ENCODE measurements at places on chromosomes 3 and 15.

DNA sequence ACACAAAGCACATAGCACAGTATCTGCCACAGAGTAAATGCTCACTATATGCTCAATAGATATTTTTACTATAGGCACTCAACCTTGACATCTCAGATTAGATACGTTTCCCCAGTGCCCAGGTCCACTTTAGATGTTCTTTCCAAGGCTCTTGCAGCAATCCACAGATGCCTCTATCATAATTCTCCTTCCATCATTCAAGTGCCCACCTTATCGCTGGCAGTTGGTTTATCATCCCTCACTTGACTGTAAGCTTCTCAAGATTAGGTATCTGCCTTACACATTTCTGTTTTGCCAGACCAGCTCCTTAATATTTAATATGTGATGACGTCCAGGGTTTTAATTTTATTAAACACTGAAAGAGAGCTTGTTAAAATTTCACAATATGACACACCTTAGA is 8.6 kb downstream of the NCEH1 start:
- DNase-seq = no peak

DNA sequence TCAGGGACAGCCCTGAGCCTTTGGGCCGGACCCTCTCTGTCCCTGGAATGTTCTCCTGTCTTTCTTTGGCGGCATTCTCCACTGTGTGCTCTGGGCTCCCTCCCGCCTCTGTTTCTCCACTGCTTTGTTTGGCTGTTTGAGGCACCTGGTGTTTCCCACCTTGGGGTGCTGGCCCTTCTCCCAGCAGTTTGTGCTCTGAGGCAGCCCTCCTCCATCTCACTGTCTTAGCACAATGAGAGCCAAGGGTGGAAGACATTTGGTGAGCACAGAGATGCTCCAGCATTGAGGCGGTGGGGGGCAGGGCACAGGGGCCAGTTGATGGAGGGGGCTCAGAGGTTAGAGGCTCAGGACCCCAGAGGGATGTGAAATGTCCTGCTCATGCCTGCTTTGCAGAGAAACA is 54.3 kb downstream of the RASGRF1 start:
- DNase-seq = no peak

GRCh38 chr3:67635806-67636205 is 18.6 kb downstream of the SUCLG2 start:
- no peak for DNase-seq

GRCh38 chr3:82568776-82569338 is 807.4 kb upstream of the GBE1 start:
- DNase-seq = no peak

DNA sequence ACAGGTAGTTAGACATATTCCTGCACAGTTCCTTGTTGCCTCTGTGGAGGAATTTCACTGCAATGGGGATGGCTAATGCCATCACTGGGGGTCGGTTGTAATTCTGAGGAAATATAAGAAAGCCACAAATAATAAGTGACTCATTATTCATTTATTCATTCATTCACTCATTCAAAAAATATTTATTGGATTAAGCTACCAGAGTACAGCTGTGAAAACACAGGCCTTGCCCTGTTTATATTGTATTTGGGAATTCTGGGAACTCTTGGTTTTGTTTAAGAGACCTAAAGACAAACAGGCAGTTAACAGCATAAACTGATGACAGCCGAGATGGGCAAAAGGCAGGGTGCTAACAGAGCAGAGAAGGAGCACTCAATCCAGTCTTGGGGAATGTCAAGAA is 23.6 kb downstream of the PTX3 start:
- no peak for DNase-seq

DNA sequence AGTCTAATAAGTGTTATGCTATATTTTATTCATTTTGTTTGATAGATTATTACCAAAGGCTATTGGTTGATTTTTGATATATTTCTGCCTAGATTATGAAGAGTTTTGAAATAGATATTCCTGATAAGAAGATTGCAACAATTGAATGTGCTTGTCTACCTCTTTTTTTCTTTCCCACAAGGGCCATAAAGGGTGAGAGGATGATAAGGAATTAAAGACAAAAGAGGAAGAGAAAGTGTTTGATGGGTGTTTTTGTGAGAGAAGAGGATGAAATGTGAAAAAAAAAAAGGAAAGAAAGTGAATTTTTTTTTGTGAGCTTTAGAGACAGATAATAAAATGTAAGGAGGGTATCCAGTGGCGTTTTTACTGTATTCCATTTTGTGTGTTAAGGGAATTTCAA is 244.4 kb downstream of the CHST2 start:
- no peak for DNase-seq

DNA sequence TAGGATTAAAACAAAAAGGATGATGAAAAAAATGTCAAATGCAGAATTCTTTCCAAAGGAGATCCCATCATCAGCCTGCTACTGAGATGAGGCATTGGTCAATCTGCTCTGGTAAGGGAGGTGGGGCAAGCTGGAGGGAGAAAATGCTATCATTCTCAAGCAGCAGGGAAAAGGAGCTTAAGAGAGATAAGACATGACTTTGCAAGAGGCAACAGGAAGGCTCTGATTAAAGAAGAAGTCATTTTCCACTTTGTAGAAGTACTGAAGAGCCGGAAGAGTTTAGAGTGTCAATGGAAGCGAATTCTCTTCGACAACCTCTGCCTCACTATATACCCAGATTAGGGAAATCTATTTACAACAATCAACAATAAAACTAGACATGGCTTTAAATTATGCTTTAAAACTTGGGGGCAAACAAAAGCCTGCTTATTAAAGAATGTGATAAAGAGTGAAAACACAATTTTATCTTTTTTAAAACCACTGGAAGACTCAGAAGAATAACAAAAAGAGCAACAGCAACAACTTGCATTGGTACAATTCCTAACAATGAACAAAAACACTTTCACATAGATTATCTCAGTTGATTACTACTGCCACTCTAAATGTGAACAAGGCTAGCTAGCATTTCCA is 81.8 kb upstream of the NANOGP8 start:
- DNase-seq = no peak

DNA sequence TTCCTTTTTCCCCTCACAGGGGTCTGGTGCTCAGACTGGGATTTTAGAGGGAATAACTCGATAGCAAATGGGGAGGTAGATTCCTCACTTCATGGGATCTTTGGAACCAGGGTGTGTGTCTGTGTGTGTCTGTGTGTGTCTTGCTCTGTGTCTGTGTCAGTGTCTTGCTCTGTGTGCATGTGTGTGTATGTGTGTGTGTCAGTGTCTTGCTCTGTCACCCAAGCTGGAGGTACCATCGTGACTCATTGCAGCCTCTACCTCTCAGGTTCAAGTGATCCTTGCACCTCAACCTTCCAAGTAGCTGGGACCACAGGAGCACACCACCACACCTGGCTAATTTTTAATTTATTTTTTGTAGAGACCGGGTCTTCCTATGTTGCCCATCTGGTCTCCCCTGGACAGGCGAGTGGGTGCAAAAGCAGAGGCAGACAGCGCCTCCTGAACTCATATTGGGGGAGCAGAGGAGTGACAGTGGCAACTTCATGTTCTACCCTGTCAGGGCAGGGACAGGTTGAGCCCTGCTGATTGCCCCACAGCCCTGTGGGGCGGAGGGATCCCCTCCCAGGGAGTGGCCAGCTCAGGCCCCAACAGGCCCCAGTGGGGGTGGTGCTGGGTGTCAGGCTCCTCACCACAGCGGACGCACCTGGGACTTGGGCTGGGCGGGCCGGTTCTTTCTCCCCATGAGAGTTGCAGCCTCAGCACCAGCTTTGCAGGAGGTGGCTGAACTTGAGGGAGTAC is 10.4 kb upstream of the SEMA4B start:
- no peak for DNase-seq

DNA sequence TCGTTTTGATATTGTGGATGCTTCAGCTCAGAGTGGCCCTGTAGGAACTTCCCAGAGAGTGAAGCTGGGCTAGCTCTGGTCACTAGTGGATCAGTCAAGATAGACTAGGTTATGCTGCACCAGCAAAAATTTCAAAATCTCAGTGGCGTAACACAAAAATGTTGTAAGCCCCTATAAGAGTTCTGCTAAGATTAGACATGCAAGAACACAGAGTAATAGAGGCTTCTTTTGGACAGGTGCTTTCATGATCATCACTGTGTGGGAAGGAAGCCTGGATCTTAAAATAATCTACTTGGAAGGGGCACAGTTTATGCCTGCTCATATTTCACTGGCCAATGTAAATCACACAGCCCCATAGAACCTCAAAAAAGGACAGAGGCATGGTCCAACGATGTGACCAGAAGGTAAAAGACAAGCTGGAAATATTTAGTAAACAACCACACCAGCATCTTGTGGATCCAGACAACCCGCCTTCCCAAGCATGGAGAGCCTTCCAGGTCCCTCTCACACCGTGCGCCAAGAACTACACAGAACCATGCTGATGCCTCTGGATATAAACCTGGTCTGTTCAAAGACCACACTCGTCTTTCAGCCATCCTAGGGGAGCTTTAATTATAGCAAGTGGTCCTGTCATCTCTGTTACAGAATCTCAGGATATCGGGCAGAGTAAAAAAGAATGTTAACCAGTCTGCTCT is 554.3 kb downstream of the EPHB1 start:
- no peak for DNase-seq

DNA sequence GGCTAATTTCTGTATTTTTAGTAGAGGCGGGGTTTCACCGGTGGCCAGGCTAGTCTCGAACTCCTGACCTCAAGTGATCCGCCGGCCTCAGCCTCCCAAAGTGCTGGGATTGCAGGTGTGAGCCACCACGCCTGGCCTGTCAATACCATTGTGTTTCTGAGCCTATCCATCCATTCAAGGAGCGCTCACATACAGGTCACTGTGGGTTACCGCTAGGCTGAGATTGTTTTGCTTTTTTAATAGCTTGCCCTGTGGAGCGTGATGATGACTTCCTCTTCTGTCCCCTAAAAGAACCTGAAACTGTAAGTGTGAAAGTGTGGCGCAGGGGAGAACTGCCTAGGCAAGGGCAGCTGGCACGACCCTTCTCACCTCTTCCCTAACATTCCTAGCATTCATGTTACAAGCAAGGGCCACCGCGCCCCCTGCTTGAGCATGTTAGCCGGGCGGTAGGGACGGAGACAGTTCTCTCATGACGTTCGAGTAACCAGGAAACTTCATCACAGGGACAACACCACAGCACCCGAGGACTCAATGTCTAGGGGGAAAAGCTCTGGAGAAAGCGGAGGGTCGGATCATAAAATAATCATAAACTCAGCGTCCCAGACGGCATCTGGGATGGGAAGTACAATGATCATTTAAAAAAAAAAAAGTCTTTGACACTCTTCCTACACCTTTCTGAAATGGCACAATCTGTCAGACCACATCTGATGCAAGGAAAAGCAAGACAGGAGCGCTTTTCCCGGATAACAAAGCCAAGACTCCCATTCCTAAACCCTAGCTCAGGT is 790 bp downstream of the LAMP3 start:
- DNase-seq = no peak

DNA sequence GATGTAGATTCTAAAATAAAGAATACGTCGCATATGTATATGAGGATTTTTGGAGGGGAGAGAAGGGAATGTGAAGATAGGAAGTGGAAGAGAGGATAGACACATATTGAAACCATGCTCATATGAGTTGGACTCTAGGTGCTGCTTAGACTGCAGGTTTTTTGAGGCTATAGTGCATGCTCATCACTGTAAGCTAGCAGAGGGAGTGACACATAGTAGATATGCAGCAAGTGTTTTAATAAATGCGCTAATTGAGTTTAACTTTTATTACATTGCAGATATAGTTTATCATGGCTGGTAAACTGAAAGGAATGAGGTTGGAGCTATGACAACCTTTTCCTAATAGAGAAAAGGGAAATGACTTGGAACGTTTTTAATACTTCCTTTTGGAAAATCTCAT is 7.7 kb downstream of the SEMA6D start:
- no peak for DNase-seq

GRCh38 chr3:188389711-188390342 is 235.9 kb downstream of the LPP start:
- DNase-seq = no peak

DNA sequence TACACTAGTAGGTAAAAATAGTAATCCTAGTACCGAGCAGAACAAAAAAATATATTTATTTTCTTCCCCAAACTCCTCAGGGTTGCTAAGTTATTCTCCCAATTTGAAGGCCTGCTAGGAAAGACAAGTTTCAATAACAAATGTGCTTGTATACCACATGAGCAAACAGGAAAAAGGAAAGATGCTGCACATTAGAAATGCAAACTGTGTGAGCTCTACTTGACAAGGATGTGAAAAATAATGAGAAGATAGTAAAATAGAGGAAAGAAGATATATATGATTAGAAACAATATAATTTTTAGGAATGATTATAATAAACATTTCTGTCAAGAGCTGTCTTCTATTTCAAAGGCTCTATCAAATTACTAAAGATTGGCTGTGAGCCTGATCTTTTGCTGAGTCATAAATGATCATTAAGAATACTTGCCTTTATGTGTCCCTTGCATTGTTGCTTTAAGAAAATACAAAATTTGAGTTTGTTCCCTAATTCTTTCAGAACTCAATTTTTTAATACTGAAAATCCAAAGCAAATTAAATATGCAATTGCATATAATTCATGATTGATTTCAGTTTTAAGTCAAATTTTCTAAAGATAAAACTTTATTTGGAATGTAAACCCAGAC is 174.2 kb downstream of the NEK10 start:
- no peak for DNase-seq

GRCh38 chr3:181729341-181729869 is 17.7 kb downstream of the SOX2 start:
- DNase-seq = no peak

DNA sequence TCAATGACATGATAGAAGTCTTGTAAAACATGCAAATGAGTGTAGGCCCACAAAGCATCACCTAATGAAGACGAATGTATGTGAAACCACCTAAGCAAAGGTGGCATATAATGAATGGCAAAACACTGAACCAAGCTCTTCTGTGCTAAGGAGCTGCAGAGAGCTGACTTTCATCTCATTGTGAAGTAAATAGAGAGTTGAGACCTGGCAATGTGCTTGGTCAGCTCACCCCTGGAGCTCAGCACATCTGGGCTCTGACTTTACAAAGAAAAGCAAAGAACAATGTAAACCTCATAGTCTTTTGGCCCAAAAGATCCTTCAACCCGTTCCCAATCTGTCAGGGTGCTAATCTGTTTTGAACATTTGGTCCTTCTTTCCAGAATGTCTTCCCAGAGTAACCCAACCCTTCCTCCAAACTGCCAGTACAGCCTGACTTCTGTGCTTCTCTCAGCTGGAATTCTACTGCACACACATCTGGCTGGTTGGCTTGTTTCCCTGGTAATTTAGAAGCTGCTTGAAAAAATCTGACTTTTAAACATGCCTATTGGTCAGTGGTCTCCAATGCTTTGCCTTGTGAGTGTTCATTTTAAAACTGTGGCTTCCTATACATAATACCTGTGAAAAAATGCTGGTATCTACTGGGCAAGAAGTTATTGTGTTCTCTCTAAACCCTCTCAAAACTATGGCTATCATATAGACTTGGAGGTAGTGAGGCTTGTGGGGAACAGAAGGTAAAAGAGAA is 101.7 kb downstream of the CD200R1L start:
- no peak for DNase-seq

GRCh38 chr3:164250923-164251322 is 827.4 kb downstream of the SI start:
- DNase-seq = no peak

GRCh38 chr15:59515190-59515589 is 77.2 kb downstream of the FAM81A start:
- no peak for DNase-seq

- DNase-seq = no peak
Measured at GRCh38 chr3:143977341-143978262, 6.0 kb downstream of the DIPK2A start.

GRCh38 chr15:38070778-38071177 is 136.3 kb downstream of the TMCO5A start:
- DNase-seq = no peak

Data from NK-92 treated with Interleukin-12 subunit alpha and Interleukin-12 subunit beta, amount 100 ng/mL, for 24 hours (cell line).